Stimulated activated CD4-positive, alpha-beta T cell treated with anti-CD3 and anti-CD28 coated beads, TNF-alpha, amount 100 ng/mL, for 1 hour (primary cell): ENCODE measurements at places on chromosomes 3 and 15.

GRCh38 chr15:71186267-71186666, 71.0 kb downstream of the THSD4 start:
- no peak for DNase-seq

DNA sequence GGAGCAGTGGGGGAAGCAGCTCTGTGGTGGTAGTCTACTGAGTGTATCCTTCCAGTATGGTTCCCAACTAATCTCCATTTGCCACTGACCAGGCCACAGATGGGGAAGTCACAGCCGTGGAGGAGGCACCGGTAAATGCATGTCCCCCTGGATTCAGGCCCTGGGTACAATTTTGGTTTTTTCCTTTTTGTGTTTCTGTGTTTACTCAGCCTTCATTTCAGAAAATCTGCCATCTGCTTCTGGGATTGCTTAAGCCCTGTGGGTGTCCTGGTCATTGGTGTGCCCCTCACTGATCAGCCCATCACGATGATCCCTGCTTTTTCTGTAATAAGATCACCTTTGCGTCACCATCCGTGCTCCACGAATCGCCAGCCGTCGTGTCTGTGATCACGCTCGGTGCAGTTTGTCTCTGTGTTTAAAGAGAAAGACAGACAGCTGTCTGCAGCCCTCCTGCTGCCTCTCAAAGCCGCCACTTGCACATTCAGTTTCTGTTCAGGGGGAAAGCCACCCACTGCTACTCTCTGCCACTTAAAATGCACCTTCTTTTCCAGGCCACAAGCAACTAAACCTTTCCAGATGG, 68.9 kb downstream of the DNASE1L3 start:
- no peak for DNase-seq

- no peak for DNase-seq
Observed at GRCh38 chr3:171652932-171653331, 157.4 kb downstream of the PLD1 start.

GRCh38 chr3:142498397-142499180, 50.8 kb upstream of the XRN1 start:
- no peak for DNase-seq

DNA sequence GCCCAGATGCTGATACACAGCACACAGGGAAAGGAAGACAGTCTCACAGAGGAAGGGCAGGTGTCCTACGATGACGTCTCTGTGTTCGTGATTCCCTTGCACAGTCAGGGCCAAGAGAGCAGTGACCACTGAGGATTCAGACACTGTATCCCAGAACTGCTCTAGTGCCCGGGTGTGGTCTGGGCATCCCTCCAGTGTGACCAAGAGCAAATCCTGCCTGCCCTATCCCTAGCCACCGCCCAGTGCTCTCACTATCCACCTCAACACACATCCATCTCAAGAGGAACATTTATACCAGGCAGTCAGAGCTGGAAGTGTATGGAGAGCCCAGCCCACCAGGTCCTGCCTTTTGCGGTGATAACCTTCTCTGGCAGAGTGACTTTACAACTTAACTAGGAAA, 4.1 kb downstream of the PPM1M start:
- DNase-seq, result no peak

DNA sequence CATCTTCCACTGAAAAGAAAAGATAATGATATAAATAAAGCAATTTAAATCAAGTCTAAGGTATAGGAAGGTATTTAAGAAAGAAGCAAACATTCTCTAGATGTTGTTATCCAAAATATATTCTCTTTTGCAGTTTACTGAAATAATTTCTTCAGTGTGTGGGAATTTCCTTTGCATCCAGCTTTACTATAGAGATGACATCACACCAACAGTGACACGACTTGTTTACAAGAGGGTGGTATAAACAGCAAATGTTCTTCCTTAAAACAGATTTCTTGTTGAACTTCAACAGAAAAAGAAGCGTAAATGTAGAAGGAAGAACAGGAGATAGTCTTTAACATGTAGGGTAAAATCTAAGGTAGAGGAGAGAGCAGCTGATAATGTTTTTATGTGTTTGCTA, 202.5 kb downstream of the ROBO2 start:
- DNase-seq, result no peak

- no peak for DNase-seq
Observed at GRCh38 chr3:194399166-194399565, at the start of gene GP5. GP5 (minus strand) TSS chr3:194399266; CDS start chr3:194398282, 984 bp downstream.

- DNase-seq, result no peak
Observed at GRCh38 chr3:185796431-185797107, 28.3 kb downstream of the IGF2BP2 start.
